ENCODE measurements at places on chromosomes 4 and X. TPM values are rescaled to one million over a fixed set of nuclear protein-coding genes. Genes with fewer than 3 reads are reported as not detected.
A peak's percentile ranks its signal among the peaks of the same experiment; 100 is the strongest.

TMEM35A gene
- 1.1 TPM for total RNA-seq

DNA sequence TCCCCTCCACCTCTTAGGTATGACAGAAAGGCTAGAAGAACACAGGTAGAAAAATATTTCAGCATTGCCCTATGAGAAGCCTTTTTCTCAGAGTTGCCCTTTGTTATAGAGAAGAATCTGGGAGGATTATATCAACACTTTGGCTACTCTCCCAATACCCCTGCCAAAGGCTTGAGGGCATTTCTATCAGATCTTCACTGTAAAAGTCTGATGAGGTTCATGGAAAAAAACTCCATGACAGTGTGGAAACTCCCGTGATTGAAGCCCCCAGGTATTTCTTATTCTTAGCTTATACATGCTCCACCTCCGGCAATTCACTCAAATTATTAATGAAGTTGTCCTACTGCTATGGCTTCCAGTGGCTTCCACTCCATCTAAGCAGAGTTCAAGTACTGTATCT, 753.6 kb downstream of the CENPC start:
- DNase-seq = no peak

GRCh38 chrX:21955403-21956189, 15.1 kb downstream of the SMS start:
- DNase-seq = no peak

- DNase-seq = no peak
These were observed 237.3 kb downstream of the TACR3 start for GRCh38 chr4:103482471-103482870.

- DNase-seq = no peak
These were observed 70.2 kb downstream of the VCX3A start for GRCh38 chrX:6464726-6465125.

GRCh38 chr4:4384837-4385236, 2.1 kb upstream of the NSG1 start:
- DNase-seq = no peak

DNA sequence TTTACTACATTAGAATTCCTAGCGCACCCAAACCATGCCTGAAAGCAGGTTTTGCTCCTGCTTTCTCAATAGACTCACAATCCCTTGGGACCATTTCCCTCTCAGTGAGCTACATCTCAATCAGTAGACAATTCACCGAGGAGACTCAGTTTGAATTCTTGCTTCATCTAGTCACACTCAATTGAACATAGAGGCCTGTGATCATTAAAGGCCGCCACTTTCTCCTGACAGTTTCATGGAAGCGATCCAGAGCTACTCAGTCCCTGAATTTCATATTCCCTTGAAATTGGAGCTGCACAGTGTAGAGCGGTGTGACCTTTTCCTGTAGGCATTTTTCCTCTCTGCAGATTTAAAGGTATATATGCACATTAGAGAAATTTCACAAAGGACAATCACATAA, 193.9 kb upstream of the SPOCK3 start:
- DNase-seq = no peak

TBC1D8B gene
- 7.3 TPM for total RNA-seq

- DNase-seq = no peak
These were observed 74.2 kb downstream of the ALPK1 start for GRCh38 chr4:112371361-112371760.

GRCh38 chr4:79875344-79875899, 197.6 kb downstream of the ANTXR2 start:
- DNase-seq = peak; percentile 77

HSPA4L gene
- 2.5 TPM for total RNA-seq

DNA sequence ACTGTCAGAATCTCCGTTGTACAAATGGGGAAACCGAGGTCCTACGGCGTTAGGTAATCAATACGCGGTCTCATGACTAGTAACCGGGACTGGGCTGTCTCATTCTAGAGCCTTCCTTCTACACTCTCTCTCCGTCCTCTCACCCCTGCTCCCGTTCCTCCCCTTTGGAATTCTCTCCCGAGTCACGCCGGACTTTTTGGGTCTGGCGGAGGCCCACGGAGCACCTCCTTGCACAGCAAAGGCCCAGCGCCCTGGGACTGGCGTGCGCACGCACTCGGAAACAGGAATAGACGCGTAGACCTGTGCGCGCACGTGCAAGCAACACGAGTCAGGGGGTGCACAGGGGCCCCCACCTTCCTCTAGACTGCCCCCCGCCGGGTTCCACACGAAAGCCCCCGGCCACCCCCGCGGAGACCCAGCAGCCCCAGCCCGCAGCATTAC, 361 bp downstream of the QDPR start:
- peak; percentile 63 for DNase-seq

- DNase-seq = no peak
These were observed 20.0 kb downstream of the FGF5 start for GRCh38 chr4:80286451-80286850.

- DNase-seq = no peak
These were observed 55.6 kb downstream of the TSPAN7 start for GRCh38 chrX:38616904-38617303.

DNA sequence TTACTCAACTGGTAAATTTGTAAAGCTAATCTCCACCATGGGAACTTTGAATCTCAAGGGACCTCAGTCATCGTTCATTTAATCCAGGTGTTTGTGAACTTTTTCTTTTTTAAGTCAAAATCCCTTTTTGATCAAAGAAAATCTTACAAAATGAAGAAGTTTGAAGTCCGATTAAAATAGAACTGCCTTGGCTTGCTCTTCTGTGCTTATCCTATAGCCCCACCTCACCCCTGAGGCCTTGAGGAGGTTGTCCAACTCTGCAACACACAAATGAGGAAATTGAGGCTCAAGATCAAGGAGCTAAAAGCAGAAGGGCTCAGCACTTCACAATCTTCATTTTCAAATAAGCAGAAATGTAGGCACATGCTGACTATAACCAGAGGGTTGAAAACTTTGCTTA, 240.3 kb upstream of the SFRP2 start:
- DNase-seq = no peak

- DNase-seq = no peak
These were observed 2.3 kb upstream of the KDM5C start for GRCh38 chrX:53227224-53227765.

- DNase-seq = peak; percentile 4
These were observed 1336.3 kb upstream of the AGA start for GRCh38 chr4:178778496-178778895.

AIFM1 gene
- total RNA-seq = 14.1 TPM

DNA sequence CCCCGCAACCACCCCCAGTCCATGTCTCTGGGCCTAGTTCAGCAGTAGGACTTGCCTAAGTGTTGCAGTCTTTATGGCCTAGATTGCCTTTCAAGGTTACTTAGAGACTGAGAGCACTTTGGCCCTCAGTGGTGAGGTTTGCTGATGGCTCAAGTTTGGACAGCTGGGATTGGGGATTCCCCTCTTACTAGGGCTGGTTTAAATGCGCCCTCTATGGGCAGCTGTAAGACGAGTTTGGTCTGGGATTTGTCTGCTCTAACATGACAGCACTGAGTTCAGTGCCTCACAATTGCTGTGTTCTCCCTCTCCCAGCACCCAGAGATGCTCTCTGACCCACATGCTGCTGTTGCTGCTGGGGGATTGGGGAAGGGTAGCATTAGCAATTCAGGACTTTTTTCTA, 23.1 kb downstream of the DACH2 start:
- peak; percentile 10 for DNase-seq

DNA sequence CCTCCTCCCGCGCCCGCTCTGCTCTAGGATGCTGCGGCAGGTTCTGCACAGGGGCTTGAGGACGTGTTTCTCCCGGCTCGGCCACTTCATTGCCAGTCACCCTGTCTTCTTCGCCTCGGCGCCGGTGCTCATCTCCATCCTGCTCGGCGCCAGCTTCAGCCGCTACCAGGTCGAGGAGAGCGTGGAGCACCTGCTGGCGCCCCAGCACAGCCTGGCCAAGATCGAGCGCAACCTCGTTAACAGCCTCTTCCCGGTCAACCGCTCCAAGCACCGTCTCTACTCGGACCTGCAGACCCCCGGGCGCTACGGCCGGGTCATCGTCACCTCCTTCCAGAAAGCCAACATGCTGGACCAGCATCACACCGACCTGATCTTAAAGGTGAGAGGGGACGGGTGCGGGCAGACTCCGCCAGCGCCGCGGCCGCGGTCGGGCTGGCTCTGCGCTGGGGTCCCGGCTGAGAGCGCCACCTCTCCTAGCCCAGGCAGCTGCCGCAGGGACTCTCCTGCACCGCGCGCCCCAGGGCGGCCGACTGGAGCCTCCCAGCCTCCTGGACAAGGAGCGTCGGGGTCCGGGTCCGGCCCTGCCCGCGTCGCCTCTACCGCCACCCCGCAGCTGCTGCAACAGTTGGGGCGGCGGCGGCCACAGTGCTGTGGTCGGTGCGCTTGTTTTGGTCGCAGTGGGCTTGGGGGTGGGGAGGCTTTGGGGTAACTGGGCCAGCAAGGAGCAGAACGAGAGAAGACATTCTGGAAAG, at the start of gene PTCHD1:
TSS of gene PTCHD1 (plus strand) at position 2 of the 752 bp plus-strand sequence. CDS start at position 29, 27 bp downstream.
- peak; percentile 7 for DNase-seq

DNA sequence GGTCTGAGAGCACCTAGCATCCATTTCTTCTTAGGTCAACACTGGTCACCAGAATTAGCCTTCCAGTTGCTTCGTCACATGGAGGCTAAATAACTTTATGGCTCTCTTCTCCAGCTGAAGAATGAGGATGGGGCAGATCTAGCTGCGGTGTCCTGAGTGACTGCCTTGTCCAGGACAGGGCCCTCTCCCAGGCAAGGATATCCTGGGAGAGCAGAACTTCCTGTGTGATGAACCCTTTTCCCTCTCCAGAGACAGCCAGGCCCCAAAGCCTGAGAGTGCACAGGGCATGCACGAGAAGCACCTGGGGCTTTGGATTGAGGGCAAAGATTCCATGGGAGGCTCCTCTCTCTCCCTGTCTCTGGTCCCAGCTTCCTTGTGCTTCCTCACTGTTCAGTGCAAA, 108.2 kb upstream of the MAMLD1 start:
- no peak for DNase-seq

DNA sequence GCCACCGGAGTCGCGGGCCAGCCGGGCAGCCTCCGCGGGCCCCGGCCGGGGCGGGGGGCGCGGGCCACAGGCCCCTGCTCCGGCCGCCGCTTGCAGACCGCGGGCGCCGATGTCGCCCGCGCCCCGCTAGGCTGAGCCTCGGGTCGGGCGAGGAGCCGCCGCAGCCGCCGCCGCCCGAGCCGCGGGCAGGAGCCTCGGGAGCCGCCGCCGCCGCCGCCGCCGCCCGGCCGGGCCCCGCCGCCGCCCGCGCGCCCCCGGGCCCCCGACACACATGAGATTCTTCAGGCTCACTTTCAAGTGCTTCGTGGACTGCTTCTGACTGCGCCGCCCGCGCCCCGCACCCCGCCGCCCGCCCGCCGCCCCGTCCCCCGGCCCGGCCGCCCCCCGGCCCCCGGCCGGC, 345 bp downstream of the SLC6A8 start:
- DNase-seq = no peak

DNA sequence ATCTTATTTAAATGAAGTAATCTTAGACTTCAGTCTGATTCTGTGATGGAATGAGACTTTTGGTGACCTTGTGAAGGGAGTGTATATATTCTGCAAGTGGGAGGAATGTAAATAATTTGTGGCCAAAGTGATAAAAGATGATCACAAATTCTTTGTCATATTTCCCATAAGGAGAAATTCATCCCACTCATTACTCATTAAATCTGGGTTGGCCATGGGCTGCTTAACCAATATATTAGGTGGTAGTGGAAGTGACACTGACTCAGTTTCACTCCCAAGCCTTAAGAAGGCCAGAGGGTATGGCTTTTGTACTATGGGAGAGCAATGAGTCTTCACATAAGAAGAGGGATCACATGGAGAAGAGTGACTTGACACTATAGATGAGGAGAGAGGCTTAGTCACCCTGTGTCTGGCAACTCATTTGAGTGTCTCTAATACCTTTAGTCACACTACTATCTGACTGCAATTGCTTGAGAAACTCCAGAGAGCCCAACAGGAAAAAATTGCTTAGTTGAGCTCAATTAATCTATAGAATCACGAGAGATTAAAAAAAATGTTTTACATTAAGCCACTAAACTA, 408.2 kb upstream of the PITX2 start:
- no peak for DNase-seq

DNA sequence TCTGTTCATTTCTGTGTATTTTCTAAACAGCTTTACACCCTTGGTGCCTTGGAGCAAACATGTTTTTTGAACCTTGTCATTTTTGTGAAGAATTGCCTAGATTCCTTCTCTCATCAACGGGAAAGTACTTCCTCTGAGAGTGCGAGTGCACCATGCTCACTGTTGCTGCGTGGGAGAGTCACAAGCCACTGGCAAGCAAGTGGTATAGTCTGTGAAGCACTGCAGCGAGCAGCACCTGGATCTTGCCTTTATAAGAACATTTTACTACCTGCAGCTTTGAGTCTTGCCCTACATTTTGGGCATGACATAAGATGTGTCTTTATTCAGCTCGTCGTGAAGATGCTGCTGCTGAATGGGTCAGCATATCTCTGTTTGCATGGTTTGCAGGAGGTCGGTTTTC, 44.9 kb downstream of the HADH start:
- no peak for DNase-seq

DNA sequence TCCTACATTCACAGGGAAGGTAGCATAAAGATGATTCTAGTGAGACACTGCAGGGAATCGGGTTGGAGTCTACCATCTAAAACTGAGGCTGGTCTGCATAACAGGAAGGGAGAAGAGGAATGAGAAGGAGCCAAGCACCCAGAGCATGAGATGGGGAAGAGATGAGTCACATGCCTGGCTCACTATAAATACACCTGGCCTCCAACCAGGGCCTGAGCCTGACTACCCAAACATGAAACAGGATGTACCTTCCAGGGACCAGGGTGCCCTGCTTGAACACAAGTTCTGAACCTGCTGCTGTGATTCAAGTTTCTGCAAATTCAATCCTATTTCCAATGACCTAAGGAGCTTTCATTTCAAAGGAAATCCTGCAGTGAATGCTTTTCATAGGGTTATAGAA, 24.9 kb downstream of the CD99L2 start:
- peak; percentile 13 for DNase-seq
